Posterior cingulate gyrus (tissue), 11 donors: ENCODE measurements at places on chromosomes 12 and 14.

DNA sequence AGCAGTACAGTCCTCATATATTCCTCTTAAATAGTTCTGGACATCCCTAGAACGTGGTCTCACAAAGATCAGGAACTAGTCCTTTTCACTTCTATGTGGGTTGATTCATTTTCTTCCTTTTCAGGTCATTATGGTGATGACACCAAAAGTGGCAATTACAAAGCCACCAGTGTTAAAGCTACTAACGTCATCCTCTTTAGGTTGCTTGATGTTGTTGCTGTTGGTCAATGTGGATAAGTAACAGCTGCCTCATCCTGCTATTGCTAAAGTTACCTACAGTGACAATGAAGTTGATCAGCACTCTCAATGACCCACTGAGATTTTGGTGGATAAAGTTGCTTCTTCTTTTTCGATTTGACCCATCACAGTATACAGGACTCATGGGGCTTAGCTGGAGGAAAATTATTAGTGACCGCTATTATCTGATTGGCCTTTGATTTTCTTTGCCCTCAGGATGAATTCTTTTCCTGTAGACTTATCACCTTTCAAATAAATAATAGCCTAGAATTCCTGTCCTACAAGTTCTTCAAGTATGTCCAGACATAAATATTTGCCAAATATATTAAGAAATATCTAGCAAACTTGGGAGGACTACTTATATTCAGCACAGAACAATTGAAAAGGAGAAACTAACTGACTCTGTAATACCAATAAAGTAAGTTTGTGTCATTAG, 54.0 kb upstream of the ATP2B1 start:
- DNase-seq, result no peak

GRCh38 chr14:95150910-95151309, 6.4 kb downstream of the DICER1 start:
- DNase-seq, result no peak

DNA sequence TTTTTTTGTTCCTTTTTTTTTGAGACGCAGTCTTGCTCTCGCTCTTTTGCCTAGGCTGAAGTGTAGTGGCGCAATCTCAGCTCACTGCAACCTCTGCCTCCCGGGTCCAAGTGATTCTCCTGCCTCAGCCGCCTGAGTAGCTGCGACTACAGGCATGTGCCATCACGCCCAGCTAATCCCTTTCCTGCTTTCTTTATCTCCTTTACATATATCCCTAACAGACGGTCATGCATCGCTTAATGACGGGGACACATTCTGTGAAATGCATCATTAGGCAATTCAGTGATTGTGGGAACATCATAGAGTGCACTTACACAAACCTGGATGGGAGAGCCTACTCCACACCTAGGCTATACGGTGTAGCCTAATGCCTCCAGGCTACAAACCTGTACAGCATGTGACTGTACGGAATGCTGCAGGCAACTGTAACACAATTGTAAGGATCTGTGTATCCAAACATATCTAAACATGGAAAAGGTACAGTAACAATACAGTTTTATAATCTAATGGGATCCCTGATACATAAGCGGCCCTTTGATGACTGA, 32.8 kb downstream of the NOS1 start:
- DNase-seq, result no peak

- DNase-seq, result no peak
Measured at GRCh38 chr14:55366271-55366670, 45.4 kb downstream of the ATG14 start.

- no peak for DNase-seq
Measured at GRCh38 chr12:92717202-92717601, 14.4 kb downstream of the PLEKHG7 start.

DNA sequence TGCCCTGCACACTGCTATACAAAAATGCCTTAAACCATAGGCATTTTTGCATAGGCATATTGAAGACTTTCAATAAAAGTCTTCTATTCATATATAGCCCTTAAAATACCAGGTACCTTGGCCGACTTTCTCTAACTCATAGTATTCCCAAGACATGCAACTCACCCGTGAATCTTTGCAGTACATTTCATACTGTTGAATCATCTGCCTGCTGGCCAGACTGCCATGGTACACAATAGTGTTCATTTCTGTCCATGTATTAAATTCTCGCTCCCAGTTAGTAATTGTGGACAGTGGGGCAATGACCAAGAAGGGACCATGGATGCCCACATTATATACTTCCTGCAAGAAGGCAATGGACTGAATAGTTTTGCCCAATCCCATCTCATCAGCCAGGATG, 24.3 kb upstream of the SUPT16H start:
- no peak for DNase-seq

DNA sequence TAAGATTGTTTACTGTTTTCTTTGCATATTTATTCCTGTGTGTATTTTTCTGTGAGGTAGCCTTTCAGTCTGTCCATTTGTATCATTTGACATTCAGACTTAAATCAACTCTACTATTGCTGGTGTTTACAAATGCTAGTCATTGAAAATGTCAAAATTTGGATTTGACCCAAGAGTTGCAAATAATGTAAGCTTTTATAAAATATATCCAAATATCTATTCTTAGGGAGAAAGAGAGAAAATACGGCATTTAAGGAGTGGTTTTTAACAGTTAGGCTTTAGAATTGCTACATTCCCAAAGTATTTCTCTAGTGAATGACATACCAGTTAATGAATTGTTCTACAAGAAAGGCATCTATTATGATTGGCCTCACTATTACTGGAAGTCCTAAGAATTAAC, 37.9 kb downstream of the FRS2 start:
- no peak for DNase-seq

DNA sequence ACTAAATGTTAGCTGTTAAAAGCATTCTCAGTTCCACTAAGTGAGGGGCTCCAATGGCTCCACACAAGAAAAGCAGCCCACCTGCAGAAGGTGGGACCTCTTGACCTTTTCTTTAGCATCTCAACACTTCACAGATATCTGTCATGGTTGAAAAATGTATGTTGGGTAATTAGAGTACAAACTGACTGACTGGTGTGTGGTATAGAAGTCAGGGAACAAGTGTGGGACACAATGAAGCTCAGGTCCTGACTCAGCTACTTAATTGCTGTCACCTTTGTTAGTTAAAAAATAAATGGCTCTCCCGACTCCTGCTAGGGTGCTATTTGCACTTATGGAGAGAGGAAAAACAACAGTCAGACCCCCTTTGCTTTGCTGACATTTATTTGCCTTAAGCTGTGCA, 299.0 kb downstream of the TTC6 start:
- no peak for DNase-seq

DNA sequence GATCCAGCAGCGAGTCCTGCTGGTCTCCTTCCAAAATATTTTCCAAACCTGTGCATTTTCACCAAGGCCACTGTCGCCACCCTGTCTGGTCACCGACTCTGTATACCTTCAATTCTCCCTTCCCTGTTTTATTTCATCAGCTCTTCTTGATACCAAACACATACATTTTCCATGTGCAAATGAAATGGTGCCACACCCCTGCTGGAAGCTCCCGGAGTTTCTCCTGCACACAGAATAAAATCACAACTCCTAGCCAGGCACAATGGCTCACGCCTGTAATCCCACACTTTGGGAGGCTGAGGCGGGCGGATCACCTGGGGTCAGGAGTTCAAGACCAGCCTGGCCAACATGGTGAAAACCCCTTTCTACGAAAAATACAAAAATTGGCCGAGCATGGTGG, 14.0 kb downstream of the VSIG10 start:
- DNase-seq, result no peak

- DNase-seq, result no peak
Measured at GRCh38 chr12:70638639-70639360, 1.6 kb upstream of the PTPRB start.

DNA sequence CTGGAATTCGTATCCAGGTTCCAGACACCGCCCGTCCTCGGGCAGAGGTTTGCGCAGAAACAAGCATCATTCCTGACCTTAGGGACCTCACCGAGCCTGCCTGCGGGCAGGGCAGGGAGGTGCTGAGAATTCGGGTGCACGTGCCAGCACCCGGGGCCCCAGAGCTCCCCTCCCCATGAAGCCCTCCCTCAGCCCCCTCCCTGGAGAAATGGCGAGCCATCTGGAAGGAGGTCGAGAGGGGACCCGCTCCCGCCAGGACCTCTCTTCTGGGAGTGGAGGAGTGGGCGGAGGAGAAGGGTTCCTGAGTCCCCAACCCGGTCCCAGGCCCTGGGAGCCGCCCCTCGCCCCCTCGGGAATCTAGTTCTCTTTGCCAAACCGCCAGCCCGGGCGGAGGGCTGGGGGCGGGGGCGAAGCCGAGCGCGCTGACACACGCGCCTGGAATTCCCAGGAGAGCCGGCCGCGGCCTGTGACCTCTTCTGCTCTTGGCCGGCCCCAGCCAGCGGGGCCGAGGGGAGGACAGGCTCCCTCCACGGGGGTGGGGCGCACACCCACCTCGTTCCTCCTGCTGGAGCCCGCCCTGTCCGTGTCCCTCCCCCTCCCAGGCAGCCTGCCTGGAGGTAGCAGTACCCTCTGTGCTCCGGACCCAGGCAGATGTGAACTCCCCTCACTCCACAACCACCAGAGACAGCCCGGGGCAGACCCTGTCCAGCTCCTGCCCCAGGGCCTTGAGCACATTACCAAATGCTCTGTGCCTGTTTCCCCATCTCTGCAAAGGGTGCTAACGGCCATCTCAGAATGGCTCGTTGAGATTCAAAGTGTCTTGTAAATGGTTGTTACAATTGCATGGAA, 23.0 kb upstream of the GPR132 start:
- peak; percentile 82 for DNase-seq
